ENCODE measurements at places on chromosomes 4 and X. TPM values are rescaled to one million over a fixed set of nuclear protein-coding genes. Genes with fewer than 3 reads are reported as not detected.

The DMRTC1B gene
- total RNA-seq: not detected

The TLR8 gene
- not detected for total RNA-seq

The ZAR1 gene
- total RNA-seq: not detected

DNA sequence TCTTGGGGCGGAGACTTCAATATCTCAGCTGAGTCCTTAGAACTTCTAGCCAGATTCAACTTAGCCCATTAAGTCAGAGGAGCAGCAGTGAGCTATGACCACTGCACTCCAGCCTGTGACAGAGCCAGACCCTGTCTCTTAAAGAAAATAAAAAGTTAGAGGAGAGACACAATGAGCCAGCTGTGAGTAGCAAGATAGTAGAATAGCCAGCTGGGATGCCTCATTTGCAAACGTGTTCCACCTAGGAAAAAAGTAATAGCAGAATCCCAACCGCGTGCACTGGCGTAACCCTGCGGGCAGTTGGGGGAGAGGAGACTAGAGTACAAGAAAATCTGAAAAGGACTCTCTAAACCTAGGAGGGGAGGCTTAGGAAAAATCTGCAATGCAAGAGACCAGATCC is 133.2 kb upstream of the ANXA3 start:
- no peak for DNase-seq

GRCh38 chr4:89056953-89057398 is at the start of gene FAM13A:
Gene FAM13A (minus strand): TSS chr4:89057185. CDS start chr4:89056964, 221 bp downstream.
- no peak for DNase-seq

DNA sequence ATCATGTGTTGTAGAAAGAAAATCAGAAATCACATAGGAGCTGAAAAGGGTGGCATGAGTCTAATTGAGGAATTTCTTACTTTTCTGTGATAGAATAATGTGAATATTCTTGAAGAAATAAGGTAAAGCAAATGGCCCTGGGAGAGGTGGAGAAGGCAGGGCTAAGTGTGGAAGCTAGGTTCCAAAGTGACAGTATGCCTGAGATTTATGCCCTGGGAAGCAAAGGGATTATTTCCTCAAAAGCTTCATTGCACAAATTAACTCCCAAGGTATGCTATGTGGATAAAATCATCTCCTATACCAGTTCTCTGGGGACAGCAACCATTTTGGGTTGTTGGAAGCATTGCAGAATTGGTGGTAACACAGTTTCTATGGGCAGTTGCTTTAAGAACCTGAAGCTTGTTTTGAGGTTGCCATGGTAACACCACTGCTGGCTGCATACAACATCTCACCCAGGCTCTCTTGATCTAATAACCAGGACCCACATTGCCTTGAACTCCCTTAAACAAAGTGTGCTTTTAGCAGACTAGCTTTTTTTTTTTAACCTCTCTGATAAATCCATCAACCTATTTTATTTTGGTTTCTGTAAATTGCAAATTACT is 21.0 kb downstream of the MAOA start:
- no peak for DNase-seq

DNA sequence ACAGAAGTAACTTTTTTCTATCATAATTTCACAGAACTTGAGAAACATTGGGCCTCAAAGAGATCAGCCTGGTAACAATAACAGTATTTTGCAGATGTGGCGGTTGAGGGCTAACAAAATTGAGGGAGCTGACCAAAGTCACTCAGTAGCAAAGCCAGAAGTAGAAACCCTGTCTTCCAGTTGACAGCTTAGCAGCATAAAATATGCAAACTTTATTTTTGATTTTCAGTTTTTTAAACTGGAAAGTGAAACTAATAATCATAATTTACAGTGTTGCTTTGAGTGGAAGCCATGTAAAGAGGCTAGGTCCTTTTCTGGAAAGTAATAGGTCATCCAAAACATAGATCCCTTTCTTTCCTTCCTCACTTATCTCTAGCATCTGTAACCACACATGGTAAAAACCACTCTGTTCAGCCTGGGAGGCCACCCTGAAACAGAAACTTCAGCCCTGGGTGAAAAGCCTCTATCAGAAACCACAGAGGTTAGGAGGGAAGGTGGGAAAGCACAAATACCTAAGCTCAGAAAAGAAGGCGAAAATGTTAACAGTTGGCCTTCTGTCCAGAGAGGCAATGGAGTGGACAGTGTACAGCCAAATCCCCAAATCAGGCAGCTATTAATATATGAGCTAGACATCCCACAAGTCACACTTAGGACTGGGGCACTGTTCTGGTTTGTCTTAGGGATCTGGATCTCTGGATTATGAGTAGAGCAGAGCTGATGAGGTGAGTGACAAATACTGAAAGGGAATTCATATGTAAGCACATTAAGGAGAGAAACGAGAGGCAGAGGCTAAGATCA is 61.1 kb upstream of the ARSJ start:
- DNase-seq: no peak

DNA sequence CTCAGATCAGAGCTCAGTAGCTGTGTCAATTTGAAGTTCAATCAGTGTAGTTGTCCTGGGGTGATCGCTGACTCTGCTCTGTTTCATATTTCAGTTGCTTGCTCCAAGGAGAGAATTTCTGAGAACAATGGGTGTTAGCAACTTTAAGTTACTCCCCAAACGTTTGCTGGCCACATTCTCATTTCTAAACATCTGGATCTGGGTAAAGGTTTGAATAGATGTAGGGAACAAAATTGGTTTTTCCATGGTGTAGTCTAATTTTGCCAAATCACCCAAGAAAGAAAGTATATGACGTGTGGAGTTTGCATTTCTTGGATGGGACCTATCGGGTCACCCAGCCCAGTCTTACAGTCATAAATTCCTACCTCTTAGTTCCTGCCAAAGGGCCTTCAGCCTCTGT is 103.7 kb downstream of the AKAP4 start:
- no peak for DNase-seq

All from activated CD4-positive, alpha-beta memory T cell treated with anti-CD3 and anti-CD28 coated beads for 36 hours (primary cell).